CD8-positive, alpha-beta memory T cell (primary cell): ENCODE measurements at places on chromosomes 4 and X. TPM values are rescaled to one million over a fixed set of nuclear protein-coding genes. Genes with fewer than 3 reads are reported as not detected.

GRCh38 chr4:39134683-39135306 is 47.5 kb upstream of the WDR19 start:
- H3K36me3 ChIP-seq: no peaks in the 10 kb centered on the region
- H3K4me1 ChIP-seq: peaks cover 4% of the 10 kb centered on the region
- H3K4me3 ChIP-seq: no peak overlapping the region
- no peak overlapping the region for H3K27ac ChIP-seq

GRCh38 chrX:11304829-11305228 is 11.6 kb downstream of the AMELX start:
- H3K4me1 ChIP-seq: no peaks in the 10 kb centered on the region
- no peak overlapping the region for H3K27ac ChIP-seq
- H3K4me3 ChIP-seq: no peak overlapping the region

- no peak for DNase-seq
- no peaks in the 10 kb centered on the region for H3K36me3 ChIP-seq
- H3K27ac ChIP-seq: no peak overlapping the region
Measured at GRCh38 chr4:76386566-76387305, 34.2 kb downstream of the CCDC158 start.

DNA sequence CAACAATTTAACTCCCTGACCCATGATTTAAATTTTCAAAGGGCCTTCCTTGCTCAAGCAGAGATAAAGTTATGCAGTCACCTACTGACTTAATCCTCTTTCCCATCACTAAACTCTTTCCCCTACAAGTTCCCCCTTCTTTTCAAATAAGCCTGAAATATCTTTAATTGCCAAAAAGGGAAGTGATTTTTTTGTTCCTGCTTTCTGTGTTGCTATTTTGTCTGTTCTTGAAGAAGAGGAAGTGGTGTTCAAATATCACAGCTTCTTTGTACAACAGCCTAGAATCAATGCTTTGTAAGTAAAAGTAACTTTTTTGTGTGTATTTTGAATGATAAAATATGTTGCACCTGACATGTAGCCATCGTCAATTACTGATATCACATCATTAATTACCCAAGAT is 595.9 kb downstream of the CENPC start:
- DNase-seq: no peak
- H3K27me3 ChIP-seq: no peaks in the 10 kb centered on the region
- H3K27ac ChIP-seq: no peak overlapping the region
- no peaks in the 10 kb centered on the region for H3K4me1 ChIP-seq

UTP14A gene
- total RNA-seq: 66.8 TPM

DNA sequence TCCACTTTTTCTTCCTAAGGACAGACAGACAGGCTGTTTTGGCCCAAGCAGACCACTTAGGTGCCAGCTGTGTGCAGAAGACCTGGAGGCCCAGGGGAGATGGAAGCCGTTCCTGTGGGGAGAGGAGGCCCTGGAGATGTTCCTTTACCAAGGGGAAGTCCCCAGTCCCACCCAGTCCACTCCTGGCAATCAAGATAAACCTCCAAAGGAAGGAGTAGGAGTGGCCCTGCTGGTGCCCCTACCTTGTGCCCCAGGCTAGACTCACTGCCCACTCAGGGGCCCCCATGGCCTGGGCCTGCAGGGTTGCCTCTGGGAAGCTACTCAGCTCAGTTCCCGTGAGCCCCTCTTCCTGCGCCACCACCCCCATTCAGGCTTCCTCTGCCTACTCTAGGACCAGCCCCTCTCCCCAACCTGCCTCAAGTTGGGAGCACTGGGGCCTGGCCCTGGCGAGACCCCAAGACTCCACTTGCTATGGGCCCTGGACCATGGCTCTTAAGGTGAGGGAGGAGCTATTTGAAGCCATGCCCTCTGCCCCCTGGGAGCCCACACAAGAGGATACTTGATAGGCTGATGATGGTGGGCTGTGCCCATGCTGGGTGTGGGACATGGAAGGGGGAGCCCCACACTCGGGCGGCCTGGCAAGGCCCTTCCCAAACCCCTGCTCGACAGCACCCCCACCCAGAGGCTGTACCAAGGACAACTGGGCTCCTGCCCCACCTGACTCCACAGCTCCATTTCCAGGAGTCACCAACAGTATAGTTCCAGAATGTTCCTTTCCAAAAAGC is 24.8 kb upstream of the RNF4 start:
- no peak for DNase-seq
- peaks cover 3% of the 10 kb centered on the region for H3K4me1 ChIP-seq
- no peak overlapping the region for H3K4me3 ChIP-seq
- no peak overlapping the region for H3K27ac ChIP-seq

SMIM10 gene
- 1.3 TPM for total RNA-seq

DNA sequence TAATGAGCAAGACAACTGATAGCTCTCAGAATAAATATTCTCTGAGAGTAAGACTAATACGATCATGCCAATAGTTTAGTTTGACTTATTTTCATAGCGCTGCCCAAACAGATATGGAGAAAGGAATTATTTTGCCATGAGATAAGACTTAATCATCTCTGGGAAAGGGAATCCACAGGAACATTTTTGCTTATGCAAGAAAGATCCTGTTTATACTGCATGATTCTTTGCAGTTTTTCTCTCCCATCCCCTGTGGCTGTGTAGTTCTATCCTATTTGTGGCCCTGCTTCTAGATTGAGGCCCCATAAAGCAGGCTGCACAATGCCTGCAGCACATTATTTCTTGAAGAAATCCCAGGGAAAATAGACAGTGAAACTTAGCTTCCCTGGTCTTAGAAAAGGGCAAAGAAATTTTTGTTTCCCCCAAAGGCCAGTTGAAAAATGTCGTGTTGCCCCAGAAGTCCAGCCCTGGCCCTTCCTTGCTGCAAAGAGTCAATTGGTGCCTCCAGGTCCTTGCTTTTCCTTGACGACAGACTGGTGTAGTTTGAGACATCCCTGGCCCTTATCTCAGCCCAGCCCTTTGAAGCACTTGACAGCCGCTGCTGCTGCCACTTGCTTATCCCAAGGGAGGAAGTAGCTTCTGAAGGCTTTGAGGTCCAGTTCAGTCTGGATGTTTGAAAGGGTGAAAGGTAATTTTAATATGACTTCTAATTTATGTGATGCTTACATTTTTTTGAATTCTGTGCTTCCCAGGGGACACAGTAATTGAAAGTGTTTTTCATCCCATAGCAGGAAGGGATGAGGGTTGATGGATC is 45.0 kb upstream of the SH3RF1 start:
- H3K36me3 ChIP-seq: no peaks in the 10 kb centered on the region
- H3K4me1 ChIP-seq: no peaks in the 10 kb centered on the region

CTAG1B gene
- total RNA-seq: not detected

DNA sequence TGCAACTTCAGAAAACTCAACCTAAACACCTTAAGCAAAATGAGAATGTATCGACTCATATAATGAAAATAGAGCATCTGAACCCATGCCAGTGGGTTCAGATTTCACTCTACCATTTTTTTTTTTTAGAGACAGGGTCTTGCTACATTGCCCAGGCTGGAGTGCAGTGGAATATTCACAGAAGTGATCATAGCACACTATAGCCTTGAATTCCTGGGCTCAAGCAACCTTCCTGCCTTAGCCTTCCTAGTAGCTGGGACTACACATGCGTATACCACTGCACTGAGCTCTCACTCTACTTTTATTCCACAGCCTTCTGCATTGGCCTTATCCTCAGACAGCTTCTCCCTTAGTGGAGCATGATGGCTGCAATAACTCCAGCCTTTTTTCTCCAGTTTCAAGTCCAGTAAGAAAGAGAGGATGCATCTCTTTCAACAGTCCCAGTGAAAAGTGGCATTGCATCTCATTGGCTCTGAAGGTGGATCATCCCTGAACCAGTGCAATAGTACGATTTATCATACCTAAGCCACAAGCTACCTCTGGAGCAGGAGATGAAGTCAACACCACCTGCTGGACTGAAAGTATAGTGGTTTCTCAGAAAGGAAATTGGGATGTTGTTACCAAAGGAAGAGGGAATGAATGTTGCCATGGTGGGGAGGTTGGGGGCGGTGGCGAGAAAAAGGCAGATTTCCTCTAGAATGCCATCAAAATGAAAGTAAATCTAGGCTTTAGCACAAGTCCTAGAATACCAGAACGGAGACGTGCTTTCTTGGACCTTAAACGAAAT is 2.0 kb upstream of the SOD3 start:
- no peaks in the 10 kb centered on the region for H3K27me3 ChIP-seq
- DNase-seq: no peak
- H3K4me3 ChIP-seq: no peak overlapping the region
- H3K4me1 ChIP-seq: no peaks in the 10 kb centered on the region
- H3K36me3 ChIP-seq: no peaks in the 10 kb centered on the region

DNA sequence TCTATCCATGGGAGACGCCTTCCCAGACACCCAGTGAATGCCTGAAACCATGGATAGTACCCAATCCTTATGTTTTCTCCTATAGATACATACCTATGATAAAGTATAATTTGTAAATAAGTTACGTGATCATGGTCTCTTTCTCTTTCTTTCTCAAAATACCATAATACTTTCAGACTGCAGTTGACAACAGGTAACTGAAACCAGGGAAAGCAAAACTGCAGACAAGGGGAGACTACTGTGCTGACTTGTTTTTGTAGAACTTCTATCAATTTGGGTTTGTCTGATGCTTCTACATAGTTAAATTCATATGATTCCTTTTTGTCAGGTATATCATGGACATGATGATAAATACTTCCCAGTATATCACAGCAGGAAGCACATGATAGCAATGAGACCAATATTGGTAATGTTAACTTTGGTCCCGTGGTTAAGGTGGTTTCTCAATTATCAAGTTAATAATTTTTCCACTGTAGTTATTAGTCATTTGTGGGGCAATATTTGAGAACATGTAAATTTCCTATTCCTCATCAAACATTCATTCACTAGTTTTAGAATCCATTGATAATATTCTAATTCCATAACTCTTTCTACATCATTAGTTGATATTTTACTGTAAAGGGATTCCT is 298.0 kb upstream of the TET2 start:
- DNase-seq: no peak
- no peaks in the 10 kb centered on the region for H3K36me3 ChIP-seq
- H3K4me1 ChIP-seq: no peaks in the 10 kb centered on the region
- H3K4me3 ChIP-seq: no peak overlapping the region
- no peaks in the 10 kb centered on the region for H3K27me3 ChIP-seq

- H3K4me3 ChIP-seq: no peak overlapping the region
- no peak for DNase-seq
- H3K27ac ChIP-seq: no peak overlapping the region
- H3K36me3 ChIP-seq: no peaks in the 10 kb centered on the region
Measured at GRCh38 chrX:9278475-9279233, 186.2 kb upstream of the TBL1X start.

DNA sequence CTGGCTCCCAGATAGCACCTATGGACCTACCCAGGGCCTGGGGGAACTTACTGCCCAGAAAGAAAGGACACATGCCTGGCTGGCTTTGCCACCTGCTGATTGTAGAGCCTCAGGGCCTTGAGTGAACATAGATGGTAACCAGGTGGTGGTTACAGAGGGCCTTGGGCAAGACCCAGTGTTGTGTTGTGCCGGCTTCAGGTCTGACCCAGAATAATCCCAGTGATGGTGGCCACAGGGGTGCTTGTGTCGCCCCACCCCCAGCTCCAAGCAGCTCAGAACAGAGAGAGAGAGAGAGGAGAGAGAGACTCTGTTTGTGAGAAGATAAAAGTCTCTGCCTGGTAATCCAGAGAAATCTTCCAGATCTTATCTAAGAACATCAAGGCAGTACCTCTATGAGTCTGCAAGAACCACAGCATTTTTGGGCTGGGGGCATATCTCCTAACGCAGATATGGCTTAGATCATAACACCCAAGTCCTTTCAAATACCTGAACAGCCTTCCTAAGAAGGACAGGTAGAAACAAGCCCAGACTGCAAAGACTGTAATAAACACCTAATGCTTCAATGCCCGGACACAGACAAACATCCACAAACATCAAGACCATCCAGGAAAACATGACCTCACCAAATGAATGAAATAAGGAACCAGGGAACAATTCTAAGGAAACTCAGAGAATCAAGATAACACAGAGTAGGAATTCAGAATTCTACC is 16.3 kb upstream of the RP2 start:
- no peaks in the 10 kb centered on the region for H3K36me3 ChIP-seq
- H3K27me3 ChIP-seq: no peaks in the 10 kb centered on the region
- H3K27ac ChIP-seq: no peak overlapping the region
- DNase-seq: no peak
